ENCODE measurements at places on chromosomes 3 and 15.

DNA sequence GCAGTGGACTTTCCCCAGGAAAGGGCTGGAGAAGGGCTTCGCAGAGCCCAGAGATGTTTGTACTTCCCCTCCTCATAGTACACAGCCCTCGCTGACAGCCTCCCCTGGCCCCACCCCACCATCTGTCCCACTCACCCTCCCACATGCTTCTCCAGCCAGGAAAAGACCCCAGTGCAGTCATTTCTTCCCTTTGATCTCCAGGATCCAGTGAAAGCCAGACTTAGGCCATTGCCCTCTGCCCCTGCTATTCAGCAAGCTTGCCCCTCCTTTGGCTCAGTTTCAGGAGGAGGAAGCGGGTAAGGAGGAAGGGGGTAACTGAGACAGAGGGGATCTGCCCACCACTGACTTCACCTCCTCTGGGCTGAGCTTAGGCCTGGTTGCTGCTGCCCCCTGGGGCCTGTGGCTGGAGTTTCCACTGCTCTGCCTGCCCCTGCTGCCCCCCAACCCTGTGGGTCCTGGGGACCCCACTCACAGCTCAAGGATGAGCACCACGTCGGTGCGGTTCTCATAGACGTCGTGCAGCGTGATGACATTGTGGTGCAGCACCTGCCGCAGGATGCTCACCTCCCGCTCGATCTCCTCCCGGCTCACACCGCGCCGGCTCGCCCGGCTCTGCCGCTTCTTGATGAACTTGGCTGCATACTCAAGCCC lies 63.1 kb downstream of the DAPK2 start:
- DNase-seq = peak; percentile 11

DNA sequence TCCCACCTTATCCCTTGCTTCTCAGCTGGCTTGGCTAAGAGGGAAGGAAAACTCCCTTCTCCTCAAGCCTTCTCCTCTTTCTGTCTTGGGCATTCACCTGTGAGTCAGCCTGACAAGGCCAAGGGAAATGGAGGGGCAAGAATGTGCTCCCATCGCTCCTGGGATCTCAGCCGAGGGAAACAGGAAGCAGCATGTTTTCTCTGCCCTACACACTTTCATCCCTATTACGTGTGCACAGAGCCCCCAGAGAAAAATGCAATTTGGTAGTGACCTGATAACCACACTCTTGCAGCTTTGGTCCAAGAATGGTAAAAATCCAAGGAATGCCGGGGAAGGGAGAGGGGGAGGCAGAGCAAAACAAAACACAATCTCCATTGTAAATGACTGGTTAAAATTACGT lies 32.9 kb upstream of the MTMR10 start:
- DNase-seq = no peak

GRCh38 chr3:40763807-40764206 lies 239.0 kb downstream of the ZNF621 start:
- no peak for DNase-seq

GRCh38 chr3:96900566-96900965 lies 86.2 kb downstream of the EPHA6 start:
- DNase-seq = no peak

DNA sequence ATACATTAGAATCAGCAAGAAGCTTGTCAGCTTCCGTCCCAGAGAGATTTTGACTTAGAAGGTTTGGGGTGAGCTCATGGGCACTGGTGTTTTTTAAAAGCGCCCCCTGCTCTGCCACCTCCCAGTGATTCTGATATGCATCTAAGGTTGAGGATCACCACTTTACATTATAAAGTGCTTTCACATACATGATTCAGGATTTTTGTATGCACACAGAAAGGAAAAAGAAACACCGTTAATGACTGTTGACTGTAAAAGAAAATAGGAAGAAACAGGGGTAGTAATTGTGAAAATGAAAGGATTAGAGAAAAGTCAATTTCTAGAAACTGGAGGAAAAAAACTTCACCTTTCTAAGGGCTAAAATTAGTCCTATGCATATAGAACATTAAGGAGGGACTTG lies 104.9 kb upstream of the ZBED2 start:
- no peak for DNase-seq

DNA sequence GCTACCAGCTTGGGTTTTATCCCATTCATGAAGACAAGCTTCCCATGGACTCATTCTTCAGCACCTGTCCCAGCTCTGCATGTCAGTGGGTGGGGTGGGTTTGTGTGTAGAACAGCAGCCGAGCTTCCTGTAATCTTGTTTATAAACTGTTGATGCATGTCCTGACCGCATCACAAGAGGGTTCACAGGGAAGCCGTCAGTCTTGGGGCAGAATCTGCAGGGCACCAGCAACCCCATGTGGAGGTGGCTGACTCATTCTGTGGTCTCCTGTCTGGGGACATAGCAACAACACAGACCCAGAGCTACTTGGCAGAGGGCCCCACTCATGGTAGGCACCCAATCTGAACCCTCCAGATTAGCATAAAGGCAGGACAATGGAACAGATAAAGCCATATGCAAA lies 35.6 kb downstream of the DAPK2 start:
- peak; percentile 84 for DNase-seq

DNA sequence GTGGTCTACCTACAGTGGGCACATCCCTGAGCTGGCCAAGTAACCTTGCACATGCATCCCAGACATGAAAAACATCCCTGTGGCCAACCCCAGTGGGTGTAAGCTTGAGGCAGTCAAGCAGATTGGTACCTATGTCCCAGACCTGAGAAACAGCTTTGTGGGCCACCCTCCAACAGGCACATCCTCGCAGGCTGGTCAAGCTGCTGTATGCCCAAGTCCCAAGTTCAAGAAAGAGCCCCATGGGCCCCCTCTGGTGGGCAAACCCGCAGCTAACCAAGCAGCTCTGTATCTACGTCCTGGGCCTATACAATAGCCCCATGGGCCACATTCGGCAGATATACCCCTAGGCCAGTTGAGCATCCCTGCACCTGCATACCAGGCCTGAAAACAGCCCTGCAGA lies 186.3 kb upstream of the GPR149 start:
- DNase-seq = no peak

GRCh38 chr3:14717307-14717706 lies 42.4 kb downstream of the C3orf20 start:
- DNase-seq = no peak

- no peak for DNase-seq
These were observed 40.4 kb upstream of the PXYLP1 start for GRCh38 chr3:141191097-141191749.

DNA sequence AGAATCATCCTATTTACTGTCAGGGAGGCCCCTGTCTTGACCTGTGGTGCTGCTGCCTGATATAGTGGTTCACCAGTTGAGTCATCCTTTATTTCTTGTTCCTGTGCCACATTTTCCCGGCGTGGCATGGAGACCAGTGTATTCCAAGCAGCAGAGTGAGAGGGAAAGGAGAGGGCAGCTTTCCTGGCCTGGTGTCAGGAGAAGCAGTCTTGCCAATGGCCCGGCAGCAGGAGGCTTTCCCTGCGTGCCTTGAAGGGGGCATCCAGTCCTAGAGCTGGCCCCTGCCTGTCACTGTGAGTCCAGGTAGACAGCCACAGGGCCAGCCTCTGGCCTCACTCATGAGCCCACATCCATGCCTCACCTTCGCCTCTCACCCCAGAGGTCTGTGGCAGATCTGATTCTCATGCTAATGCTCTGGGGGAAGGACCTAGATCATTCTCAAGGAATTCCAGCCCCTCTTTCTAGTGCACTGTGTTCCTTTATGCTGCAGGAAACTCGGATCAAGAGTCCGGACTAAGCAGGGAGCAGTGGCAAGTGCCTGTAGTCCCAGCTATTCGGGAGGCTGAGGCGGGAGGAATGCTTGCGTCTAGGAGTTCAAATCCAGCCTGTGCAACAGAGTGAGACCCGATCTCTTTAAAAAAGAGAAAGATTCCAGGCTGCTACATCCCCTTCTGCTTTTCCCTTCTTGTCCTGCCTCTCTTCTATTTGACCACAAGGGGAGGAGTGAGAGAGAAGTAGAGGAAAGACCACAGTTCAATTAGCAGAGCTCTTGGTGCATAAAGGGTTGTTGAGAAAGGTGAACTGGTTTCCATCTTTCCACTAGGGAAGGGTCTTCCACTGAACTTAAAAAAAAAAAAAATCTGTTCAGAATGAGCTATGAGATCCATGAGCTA lies 66.8 kb upstream of the HACD2 start:
- no peak for DNase-seq

GRCh38 chr3:143261848-143262247 lies 142.3 kb downstream of the CHST2 start:
- no peak for DNase-seq

DNA sequence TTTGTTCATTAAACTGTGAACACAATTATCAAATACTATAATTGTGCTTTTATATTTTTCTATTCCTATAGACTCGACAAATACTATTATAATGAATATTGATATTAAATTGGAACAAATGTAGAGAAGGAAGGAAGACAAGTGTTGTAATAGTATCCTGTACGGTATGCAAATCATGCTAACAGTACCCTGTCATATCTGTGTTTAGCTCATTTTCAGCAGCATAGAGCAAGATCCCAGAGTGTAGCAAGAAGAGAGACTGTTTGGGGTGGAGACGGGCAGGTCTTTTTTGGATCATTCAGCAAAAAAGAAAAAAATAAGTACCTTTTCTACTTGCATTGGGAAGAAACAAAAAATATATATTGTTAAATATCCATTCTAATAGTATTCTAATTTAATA lies 224.1 kb downstream of the TPRG1 start:
- no peak for DNase-seq

DNA sequence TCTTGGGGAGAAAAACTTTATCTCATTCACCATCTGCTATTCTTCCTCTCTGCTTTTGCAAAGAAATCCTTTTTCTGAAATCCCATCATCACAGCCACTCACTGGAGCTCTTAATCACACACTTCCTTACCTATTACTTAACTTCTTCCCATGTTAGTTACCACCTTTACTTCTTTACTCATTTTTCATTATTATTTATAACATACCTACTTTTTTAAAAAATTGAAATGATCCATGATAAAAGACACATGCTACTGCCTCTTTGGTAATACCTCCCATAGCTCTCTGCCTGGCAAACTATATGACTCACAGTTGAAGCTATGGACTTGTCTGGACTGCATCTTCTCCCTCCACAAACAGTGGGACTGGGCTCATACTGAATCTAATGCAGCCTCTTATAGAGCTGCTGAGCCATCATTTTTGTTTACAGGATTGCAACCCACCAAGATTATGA lies 150.3 kb downstream of the TNIK start:
- no peak for DNase-seq

DNA sequence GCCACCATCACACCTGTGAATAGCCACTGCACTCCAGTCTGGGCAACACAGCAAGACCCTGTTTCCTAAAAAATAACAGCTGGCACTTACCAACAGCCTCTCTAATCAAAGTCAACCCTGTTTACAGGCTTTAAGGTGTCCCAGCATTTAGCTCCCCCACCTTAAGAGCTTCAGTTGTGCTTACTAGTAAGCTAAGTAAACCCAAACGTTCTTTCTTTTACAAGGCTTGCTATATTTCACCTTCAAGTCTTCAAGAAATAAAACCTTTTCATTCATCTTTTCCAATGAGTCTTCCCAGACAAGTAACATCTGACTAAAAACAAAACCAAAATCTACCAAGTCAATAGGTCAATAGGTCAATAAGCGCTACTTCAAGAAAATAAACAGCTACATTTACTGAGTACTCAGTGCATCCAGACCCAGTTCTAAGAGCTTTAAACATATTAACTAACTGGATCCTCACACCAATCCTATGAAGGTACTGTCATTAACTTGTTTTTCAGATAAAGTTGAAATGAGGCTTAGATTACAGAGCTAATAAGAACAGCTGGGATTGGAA lies 62.4 kb downstream of the PBRM1 start:
- DNase-seq = no peak

- no peak for DNase-seq
These were observed 25.5 kb downstream of the TBC1D2B start for GRCh38 chr15:78052001-78052401.

GRCh38 chr3:197736010-197736490 lies 654 bp downstream of the RUBCN start:
- peak; percentile 63 for DNase-seq

GRCh38 chr15:57356178-57356577 lies 20.1 kb upstream of the CGNL1 start:
- no peak for DNase-seq

DNA sequence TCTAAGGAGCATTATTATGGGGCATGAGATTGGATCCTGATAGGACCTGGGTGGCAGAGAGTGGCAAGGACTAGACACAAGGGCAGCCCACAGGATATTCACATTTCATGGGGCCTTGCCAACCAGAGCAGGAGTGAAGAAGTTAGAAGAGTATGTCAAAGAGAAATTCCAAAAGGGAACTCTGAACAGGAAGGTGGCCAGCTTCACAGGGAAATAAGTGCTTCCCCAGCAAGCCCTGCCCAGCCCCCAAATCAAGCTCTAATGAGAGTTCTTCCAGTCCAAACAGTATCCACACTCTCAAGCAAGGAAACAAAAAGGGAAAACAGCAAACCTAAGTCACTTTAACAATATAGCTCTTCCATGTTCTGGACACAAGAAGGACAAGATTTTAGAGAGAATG lies 130.2 kb upstream of the COL8A1 start:
- DNase-seq = no peak

DNA sequence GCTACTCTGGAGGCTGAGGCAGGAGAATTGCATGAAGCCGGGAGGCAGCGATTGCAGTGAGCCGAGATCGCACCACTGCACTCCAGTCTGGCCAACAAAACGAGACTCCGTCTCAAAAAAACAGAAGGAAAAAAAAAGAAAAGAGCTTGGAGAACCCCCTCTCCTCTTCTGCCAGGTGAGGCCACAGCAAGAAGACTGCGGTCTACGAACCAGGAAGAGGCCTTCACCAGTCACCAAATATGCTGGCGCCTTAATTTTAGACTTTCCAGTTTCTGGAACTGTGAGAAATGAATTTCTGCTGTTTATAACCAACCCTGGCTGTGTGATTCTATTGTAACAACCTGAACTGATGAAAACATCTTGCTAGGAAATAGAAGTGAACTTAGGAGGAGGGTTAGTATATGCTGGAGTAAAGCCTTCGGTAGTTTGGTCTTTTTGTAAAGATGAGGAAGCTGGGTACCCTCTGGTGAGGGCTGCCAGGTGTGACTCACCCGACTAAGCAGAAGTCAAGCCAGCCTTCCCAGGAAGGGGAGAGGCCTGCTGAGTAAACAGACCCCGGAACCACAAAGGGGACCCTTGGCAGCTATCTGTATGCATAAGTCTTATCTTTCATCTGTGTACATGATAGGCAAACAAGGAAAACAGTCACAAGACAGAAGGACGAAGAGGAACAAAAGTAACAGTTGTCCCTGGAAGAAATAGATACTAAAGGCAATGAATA lies 78.7 kb downstream of the KLF13 start:
- peak; percentile 44 for DNase-seq

DNA sequence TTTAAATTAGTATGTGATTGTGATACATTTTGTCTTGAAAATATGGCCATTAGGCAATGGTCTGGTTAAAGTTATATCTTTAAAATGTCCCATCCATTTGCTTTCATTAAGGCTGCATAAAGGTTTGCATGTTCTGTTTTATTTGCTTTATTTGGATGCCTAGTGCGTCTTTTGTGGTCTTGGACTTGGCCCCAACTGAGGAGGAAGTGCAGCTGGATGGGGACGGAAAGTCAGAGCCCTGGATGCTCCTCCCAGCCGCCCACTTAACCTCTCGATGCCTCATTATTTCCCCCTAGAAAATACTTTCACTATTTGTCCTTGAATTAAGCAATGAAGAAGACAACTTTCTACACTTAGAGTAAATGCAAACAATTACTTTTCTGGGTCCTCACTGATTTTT lies 898.2 kb downstream of the MCTP2 start:
- no peak for DNase-seq

GRCh38 chr15:78828920-78829319 lies 17.7 kb upstream of the ADAMTS7 start:
- no peak for DNase-seq
